ENCODE measurements at places on chromosomes 5 and 9. TPM values are rescaled to one million over a fixed set of nuclear protein-coding genes. Genes with fewer than 3 reads are reported as not detected.

IFT74 gene
- total RNA-seq = 9.5 TPM

KIF4B gene
- not detected for total RNA-seq

SEC61B gene
- total RNA-seq = 80.0 TPM

CCDC127 gene
- 6.4 TPM for total RNA-seq

PRR16 gene
- not detected for total RNA-seq

KLHL9 gene
- 10.5 TPM for total RNA-seq

CSF2 gene
- total RNA-seq = 14.6 TPM

RMI1 gene
- 17.6 TPM for total RNA-seq

PCDHB16 gene
- not detected for total RNA-seq

GPX8 gene
- total RNA-seq = not detected

CTSV gene
- 1.0 TPM for total RNA-seq

PCDHB15 gene
- not detected for total RNA-seq

FRMD3 gene
- 0.82 TPM for total RNA-seq

IL17B gene
- total RNA-seq = not detected

SYNPO gene
- total RNA-seq = 0.04 TPM

FOXB2 gene
- not detected for total RNA-seq

PCDHGA5 gene
- not detected for total RNA-seq

All from activated T-helper 17 cell treated with anti-CD3 and anti-CD28 coated beads, Interleukin-2, amount 50 U/mL, for 72 hours (primary cell).